ENCODE measurements at places on chromosomes 7 and 10.

GRCh38 chr7:12731214-12731656 is 43.8 kb downstream of the ARL4A start:
- DNase-seq, result no peak

- DNase-seq, result no peak
Observed at GRCh38 chr10:112533916-112534315, 86.9 kb downstream of the VTI1A start.

GRCh38 chr10:75955973-75956502 is 524.6 kb downstream of the LRMDA start:
- no peak for DNase-seq

DNA sequence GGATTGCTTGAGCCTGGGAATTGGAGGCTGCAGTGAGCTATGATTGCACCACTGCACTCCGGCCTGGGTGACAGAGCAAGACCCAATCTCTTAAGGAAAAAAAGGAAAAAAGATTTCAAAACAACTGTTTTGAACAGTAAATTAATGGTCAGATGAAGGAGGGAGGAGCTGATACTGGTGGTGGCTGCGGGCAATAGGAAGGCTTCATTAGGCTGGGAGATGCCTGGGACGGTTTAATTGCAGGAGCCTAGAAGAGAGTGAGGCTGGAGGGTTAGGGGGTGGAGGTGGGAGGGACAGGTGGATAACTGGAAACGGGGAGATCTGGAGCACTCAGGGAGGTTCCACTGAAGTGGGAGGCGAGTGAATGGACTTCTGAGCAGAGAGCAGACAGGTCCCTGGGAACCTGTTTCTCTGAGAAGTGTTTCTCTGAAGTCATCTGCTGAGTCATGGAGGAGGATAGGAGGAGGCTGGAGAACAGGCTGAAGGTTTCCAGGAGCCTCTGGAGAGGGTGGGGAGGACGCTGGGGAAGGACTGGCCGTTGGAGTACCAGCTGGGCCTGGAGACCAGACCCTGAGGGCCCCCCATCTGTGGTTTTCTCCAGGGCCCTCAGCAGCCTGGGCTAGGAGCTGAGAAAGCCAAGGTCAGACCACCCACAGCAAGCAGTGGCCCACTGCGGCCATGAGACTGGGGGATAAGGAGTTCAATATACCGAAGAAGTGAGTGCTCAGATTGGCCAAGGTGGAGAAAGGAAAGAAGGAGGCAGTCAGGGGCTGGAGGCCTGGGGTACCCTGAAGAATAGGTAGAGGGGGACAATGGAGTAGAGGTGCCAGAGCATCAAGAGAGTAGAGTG is 14.4 kb upstream of the YWHAG start:
- peak; percentile 30 for DNase-seq

- DNase-seq, result no peak
Observed at GRCh38 chr7:108451296-108451848, 4.9 kb downstream of the NRCAM start.

- no peak for DNase-seq
Observed at GRCh38 chr10:53646525-53646924, 873.9 kb upstream of the MBL2 start.

Measured in amniotic stem cell (primary cell).